Cerebellum (tissue), 4 donors: ENCODE measurements at places on chromosomes 5 and 9. TPM values are rescaled to one million over a fixed set of nuclear protein-coding genes. Genes with fewer than 3 reads are reported as not detected.

The PAPPA gene
- 0.36 TPM for total RNA-seq

The SLC36A2 gene
- not detected for total RNA-seq

The CCDC69 gene
- total RNA-seq: 0.36 TPM

The MYMK gene
- not detected for total RNA-seq

The PPP3R2 gene
- 0.45 TPM for total RNA-seq

The OR1Q1 gene
- total RNA-seq: not detected

DNA sequence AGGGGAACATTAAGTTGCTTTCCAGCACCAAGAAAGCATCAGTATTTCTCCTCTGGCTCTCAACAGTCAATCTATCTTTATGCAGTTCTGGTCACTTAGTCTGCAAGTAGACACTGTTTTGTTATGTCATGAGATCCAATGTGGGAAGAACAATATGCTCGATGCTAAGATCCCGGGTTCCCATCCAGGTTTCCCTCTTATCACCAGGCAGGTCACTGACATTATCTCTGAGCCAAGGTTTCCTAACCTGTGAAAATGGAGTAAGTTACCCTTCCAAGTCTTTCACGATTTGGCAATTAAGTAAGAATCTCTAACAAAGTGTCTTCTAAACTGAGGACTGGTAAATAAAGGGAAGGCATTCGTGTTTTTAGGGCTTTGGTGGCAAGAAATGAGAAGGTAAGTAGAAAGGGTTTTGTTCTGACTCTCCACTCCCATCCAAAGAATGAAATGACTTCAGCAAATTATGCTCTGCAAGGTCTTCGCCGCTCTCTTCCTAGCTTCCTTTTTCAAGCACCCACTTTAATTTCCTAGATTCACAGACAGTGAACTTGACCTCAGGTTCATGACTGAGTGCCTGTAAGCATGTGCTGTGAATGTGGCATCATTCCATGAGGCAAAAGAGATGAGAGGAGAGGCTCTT, 86.4 kb downstream of the DCP2 start:
- DNase-seq: no peak

- DNase-seq: no peak
These were observed 238.0 kb downstream of the HSPA4 start for GRCh38 chr5:133289686-133290367.

- DNase-seq: no peak
These were observed 135.8 kb downstream of the PCSK1 start for GRCh38 chr5:96297290-96297689.

DNA sequence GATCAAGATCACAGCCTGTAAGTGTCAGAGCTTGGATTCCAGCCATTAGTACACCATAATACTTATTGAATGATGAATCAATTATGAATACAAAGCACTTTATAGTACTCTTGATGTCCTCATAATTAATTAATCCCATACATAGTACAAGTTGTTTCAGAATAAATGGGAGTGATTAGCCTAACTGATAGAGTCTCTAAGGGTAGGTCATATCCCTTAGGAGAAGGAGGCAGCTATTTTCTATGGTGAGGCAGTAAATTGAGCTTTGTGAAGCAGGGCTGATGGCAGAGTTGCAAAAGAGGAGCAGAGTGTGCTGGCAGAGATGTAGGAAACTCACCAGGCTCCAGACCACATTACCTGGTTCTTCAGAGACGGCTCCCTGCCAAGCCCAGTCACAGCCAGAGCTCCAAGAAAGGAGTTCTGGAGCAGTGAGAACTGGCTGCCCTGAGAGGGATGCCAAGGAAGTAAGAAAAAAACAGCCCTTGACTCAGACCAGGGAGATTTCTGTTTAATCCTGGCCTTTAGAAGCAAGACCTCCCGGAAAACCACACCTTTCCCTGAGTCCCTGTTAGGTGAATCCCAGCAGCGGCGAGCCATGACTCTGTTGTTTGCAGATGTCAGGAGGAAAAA, 112.9 kb downstream of the SH3TC2 start:
- peak; percentile 75 for DNase-seq

DNA sequence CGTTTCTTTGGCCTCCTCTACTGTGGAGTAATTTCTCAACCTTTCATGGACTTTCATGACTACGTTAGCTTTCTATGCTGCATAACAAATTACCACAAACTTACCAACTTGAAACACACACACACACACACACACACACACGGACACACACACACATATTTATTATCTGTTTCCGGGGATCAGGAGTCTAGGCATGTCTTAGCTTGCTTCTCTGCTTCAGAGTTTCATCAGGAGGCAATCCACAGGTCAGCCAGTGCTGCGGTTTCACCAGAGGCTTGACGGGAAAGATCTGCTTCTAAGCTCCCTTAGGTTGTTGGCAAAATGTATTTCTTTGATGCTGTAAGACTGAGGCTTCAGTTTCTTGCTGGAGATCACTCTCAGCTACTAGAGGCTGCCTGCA, 59.0 kb upstream of the C9orf72 start:
- no peak for DNase-seq

- no peak for DNase-seq
These were observed 23.7 kb upstream of the TAS2R1 start for GRCh38 chr5:9653811-9654210.

- no peak for DNase-seq
These were observed 17.3 kb downstream of the MAMDC2 start for GRCh38 chr9:70060883-70061507.

GRCh38 chr9:101977614-101978210, 239.3 kb upstream of the GRIN3A start:
- no peak for DNase-seq

GRCh38 chr5:36790847-36791246, 85.7 kb upstream of the NIPBL start:
- DNase-seq: no peak

DNA sequence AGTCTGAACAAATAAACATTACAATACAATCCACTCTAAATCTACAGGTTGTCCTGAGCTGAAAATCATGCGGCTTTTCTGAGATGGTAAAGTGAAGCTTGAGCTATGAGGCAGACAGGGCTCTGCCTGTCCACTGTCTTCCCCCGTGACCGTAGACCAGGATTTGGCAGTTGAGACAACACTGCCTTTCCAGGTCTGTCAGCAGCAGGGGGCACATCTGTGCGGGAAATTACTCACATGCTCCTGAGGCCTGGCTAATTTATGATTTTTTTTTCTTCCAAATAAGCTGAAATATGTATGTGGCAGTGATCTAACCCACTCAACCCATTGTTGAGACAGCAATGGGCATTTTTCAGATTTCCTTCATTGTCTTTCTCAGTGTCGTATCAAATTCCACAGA, 307.9 kb downstream of the FBXL7 start:
- peak; percentile 89 for DNase-seq

- DNase-seq: no peak
These were observed 8.4 kb downstream of the DAPK1 start for GRCh38 chr9:87505869-87506678.
